ENCODE measurements at places on chromosomes 6 and 20.

DNA sequence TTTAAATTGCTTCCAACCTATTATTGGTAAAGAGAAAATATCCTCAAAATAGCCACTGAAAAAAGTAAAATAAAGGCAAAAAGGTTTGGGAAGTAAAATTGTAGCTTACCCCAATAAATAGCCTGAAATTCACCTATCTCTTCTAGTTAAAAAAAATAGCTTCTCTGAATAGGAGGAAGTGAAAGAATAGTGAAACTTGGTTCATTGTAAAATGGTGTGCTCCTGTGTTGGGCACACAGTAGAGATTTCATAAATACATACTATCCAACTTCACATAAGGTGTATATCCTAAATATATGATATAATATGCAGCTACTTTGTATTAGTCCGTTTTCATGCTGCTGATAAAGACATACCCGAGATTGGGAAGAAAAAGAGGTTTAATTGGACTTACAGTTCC lies 45.3 kb downstream of the CDK19 start:
- no peak for DNase-seq

DNA sequence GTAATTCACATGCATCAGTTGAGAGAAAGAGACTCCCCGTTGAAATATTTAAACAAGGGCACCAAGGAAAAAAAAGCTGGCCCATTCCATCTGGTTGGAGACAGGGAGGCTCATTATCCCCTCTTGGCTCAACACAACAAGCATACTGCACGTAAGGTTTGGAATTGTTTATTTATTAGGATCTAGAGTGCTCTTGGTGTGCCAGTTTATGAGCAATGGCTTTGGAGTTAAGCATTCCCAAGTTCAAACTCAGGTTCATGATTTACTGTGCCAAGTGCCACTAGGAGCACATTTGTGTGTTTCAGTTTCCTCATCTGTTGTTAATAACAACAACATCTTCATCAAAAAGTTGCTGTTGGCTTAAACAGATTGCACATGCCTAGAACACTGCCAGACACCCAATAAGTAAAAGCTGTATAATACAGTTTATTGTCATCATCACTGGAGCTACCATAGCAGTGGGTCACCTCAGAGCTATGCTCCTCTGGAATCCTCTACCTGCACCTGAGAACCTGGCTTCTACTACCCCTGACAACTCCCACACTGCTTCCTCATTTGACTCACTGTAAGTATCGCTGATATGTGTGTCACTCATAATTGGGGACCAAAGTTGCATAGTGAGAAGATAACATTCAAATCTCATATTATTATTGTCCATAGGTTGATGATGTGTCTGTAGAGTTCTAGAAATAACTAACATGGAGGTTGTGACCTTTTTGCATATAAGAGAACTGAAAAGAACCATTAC lies 5.4 kb downstream of the SLC17A3 start:
- no peak for DNase-seq

DNA sequence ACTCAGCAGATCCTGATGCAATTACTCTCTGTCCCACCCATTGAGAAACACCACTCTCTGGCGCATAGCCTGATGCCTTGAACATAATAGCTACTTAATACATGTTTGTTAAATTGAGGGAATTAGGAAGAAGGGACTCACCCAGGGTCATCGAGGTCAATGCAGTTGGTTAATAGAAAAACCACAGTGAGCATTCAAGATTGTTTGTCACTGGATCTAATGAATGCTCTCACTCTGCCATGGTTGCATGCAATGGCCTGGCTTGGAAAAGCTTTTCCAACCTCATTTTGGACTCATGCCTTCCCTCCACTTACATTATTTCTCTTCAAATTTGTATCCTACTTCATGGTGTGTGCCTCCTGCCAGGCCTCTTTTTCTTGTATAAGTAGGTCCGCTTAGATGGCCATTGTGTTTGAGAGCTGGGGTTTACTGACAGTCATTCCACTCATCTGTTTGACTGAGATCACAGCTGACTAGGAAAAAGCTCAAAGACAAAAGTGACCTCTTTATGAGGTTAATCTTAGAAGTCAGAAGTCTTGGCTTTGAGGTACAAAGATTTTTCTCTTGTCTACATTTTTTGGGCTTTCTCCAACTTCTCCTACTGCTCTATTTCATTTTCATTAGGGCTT lies 154.8 kb upstream of the RAB32 start:
- DNase-seq, result no peak

GRCh38 chr20:24698706-24699206 lies 229.3 kb downstream of the SYNDIG1 start:
- no peak for DNase-seq

DNA sequence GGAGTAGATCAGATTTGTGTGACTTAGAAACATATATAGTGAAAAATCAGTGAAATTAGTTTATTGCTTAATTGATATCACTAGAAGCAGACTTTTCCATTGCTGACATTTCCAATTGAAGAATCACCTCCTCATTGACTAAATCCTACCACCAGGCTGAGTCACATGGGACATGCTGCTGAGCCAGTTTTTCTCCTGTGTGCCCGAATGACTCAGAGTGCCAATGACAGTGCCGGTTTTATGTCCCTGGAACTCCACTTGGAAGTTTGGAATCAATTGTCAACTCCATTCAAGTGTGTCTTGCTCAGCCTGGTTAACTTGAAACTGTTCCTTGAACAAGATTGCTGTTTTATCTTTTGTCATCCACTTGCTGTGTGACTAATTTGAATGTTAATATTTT lies 316.1 kb upstream of the PRDM1 start:
- no peak for DNase-seq

GRCh38 chr6:18277237-18278006 lies 13.1 kb upstream of the DEK start:
- DNase-seq, result no peak

DNA sequence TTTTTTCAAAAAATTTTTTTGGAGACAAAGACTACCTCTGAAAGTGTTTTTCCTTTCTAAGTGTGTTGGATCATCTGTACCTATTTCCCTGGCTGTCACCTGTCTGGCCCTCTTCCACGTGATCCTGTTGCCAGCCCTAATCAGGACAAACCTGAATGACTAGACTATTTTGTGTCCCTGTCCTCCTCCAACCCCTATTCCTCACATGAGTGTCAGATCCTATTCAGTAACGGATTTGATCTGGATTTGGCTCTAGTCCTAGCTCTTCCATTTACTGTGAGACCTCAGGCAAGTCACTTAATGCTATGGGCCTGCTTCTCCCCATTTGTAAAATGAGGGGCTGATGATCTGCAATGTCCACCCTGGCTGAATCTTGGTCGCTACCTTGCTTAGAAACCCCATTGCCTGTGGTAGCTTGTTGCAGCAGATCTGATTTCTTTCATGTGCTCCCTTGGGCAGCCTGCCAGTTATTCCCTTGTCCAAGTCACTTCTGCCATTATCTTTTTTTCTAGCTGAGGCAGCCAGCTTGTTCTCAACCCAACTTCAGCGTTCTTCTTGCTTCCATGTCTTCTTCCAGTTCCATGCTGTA lies 4.8 kb downstream of the PHF20 start:
- peak; percentile 7 for DNase-seq

GRCh38 chr6:110217266-110217665 lies 37.0 kb downstream of the CDC40 start:
- DNase-seq, result no peak

DNA sequence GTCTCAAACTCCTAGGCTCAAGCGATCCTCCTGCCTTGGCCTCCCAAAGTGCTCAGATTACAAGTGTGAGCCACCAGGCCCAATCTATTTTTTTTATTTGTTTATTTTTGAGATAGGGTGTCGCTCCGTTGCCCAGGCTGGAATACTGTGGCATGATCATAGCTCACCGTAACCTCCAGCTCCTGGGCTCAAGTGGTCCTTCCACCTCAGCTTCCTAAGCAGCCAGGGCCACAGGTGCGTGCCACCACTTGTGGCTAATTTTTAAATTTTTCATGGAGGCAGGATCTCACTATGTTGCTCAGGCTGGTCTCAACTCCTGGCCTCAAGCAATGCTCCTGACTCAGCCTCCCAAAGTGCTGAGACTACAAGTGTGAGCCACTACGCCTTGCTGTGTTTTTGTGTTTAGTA lies 9.8 kb downstream of the KIF3B start:
- no peak for DNase-seq

DNA sequence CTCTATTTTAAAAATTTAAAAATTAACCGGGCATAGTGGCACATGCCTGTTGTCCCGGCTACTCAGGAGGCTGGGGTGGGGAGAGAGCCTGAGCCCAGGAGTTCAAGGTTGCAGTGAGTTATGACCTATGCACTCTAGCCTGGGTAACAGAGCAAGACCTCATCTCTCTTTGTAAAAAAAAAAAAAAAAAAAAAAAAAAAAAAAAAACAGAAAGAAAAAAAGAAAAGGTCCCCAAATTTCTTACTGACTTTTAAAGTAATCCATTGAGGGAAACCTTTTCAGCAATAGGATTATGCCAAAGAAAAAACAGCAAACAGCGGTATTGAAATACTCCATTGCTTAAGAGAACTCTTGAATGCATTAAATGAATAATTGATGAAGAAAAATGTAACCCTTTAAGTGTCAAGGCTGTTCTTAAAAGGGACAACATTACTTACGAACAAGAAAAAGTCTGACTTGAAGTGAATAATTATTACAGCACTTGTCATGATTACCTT lies 6.0 kb upstream of the DNAAF9 start:
- no peak for DNase-seq

DNA sequence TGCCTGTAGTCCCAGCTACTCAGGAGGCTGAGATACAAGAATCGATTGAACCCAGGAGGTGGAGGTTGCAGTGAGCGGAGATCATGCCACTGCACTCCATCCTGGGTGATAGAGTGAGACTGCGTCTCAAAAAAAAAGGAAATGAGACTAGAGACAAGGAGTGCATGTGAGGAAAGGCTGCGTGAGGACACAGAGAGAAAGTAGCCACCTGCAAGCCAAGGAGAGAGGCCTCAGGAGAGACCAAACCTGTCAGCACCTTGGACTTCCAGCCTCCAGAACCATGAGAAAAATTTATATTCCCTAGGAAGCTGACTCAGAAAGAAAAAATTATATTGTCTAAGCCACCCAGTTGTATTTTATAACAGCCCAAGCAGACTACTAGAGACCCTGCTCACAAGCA lies 7.4 kb upstream of the BEND3 start:
- no peak for DNase-seq

DNA sequence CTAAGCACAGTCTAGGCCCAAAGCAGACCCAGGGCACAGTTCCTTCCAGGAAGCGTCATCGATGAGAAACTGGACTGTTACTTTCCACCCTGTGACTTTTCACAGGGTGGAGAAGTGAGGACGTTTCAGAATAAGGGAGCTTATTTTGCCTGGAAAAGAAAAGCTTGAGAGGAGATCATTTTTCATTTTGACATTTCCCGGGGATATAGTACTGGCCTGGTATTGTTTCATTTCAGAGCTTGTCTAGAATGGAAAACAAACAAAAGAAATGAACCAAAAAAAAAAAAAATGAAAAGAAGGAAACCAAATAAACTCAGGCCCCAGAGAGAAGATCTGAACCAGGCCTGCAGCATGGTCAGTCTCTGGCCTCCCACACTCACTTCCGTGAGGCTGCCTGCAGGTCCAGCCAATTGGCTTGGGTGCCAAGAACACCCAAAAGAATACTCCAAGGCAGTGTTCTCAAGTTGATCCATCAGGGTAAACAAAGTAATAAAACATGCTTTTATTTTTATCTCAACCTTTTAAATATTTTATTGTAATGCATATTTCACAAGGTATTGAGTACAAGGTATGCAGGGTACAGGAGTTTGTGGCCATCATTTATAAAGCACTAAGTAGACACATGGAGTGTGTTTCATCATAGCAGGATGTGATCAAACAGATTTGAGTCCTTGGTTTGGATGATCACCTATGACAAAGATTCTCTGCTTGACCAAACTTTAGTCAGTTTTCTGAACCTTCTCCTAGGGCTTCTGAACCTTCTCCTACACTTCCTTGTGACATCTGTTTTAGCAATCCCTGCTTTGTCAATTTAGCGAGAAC lies 176.9 kb upstream of the GGTLC1 start:
- no peak for DNase-seq

DNA sequence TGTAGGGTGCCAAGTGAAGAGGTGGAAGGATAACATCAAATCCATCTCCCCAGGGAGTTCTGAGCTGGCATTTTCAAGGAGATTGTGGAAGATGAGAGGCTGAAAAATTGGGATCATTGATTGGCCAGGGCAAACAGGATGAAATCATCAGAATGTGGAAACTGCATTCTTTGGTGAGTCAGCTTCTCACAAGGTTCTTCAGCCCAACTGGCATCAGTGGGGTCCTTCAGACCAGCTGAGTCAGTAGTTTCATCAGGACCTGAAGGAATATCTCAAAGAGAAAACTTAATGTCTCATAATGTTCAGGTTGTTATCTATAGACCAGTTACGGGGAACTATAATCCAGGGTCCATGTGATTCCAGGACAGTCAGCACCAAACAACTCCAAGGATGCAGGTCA lies 195.8 kb downstream of the HAO1 start:
- DNase-seq, result no peak

- no peak for DNase-seq
Observed at GRCh38 chr20:49813305-49813974, 812 bp downstream of the SLC9A8 start.

- DNase-seq, result no peak
Observed at GRCh38 chr20:63335711-63336110, 25.4 kb downstream of the CHRNA4 start.

- DNase-seq, result no peak
Observed at GRCh38 chr6:91045161-91045560, 458.3 kb upstream of the MAP3K7 start.

GRCh38 chr6:113169484-113169883 lies 687.7 kb upstream of the MARCKS start:
- DNase-seq, result no peak

Measured in C1 segment of cervical spinal cord (tissue), 14 donors.